ENCODE measurements at places on chromosomes 11 and 22.

- DNase-seq = peak; percentile 18
Measured at GRCh38 chr11:73359930-73360742, 16.1 kb upstream of the RELT start.

- no peak for DNase-seq
Measured at GRCh38 chr11:32316858-32317642, 118.3 kb downstream of the WT1 start.

GRCh38 chr11:115347106-115347505, 157.1 kb downstream of the CADM1 start:
- no peak for DNase-seq

GRCh38 chr22:29958170-29958569, 75.2 kb downstream of the MTMR3 start:
- no peak for DNase-seq

DNA sequence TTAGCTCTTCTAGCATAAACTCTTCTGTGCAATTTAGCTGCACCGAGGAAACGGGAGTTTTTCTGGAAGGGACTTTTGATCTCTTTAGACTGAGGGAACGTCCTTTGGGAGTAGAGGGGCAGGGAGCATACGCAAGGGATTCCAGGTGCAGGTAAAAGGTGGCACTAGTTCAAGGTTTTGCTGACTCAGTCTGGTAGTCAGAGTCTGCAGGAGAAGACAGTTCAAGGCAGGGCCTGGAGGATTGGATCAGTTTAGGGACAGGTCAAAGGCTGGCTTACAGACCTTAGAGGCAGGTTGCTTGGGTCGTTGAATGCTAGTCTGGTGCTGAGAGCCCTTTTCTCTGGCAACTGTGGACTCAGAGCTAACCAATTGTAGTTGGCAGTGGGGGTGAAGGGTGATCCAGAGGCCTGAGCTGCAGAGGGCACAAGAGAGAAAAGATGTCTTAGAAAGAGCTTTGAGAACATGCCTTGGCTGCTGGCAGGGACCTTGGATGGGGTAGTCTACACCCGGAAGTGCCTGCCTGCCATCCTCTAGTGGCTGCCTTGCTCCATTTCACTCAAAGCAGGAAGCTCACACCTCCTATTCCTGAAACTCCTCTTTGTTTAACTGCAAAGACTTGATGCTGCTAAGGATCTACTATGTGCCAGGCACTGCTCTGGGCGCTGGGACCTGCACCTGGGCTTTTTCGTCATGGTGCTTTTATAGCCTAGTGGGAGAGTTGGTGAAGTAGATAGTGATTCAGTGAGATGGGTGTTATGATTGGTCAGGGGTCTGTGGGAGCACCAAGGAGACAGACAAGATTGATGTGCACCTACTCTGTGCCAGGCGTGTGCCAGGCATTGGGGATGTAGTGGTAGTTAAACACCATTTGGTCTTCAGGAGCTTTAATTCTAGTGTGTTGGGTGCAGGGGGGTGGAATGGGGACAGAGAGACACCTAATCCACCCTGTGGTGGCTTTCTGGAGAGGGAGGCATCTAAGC, 17.1 kb downstream of the MIAT start:
- no peak for DNase-seq

GRCh38 chr22:30262112-30262511, 4.5 kb downstream of the OSM start:
- DNase-seq = no peak

- DNase-seq = no peak
Measured at GRCh38 chr11:28251257-28251656, 143.1 kb downstream of the METTL15 start.

Data from CD4-positive, alpha-beta T cell (primary cell).